Fibroblast of skin of left biceps (primary cell): ENCODE measurements at places on chromosomes 12 and 14.

DNA sequence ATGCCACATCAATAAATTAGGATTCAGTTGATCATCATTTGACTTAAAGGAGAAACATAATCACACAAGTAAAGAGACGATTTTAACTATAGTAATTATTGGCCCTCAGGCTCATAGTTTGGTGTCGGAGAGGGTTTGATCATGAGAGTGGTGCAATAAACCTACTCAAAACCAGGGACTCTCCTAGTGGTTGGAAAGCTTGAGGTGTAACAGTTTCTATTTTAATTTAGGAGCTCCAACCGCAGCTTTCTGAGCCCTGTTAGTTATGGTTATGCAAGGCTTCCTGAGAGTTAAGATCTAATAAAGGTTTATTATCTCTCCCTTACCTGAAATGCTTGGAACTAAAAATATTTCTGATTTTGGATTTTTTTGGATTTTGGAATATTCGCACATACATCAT is 36.4 kb downstream of the TMTC2 start:
- DNase-seq = no peak

DNA sequence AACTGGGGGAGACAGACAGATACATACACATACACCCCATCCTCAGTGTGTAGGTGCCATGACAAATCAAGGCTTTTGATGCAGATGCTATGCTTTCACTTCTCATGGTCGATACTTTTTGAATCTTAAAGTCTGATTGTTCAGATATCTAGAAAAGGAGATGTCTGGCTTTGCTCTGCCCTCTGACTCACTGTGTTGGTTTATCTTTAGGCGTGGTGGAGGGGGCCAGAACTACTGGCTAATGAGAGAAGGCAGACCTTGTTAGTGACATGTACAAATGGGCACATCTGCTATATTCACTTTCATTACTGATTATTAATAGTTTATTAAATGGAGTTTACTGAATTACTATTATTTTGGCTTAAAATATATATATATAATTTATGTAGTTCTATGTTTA is 444.3 kb upstream of the RGS6 start:
- DNase-seq = no peak

DNA sequence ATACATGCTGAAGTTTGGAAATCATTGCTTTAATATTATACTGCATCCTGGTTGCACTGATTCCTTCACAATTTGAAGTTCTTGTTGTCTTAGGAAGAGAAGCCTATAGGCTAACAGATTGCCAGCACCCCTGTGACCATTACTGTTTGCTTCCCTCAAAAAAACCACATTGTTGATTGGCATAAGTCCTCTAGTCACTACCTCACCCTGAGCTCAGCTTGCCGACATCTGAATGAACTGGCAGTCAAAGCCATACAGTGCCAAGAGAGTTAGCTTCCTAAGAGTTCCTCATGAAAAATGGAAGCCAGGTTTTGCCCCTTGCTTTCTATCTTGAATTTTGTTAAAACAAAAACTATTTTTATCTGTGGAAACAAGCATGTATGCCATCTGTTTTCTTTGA is 276.1 kb downstream of the SYT1 start:
- no peak for DNase-seq

DNA sequence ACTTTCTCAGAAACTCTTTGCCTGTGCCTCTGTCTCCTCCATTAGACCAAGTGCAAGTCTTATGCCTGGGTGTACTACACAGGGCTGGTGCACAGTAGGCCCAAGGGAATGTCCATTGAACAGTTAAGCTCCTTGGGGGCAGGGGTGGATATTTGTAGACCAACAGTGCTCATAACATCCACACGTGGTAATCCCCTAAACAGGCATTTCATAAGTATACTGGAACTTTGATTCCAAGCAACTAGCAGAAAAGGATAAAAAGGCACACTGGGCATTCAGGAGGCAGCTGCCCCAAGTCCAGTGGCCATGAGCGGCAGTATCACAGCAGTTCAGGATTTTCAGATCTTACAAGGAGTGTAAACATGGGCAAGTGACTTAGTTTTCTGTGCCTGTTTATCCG is 16.8 kb downstream of the NUAK1 start:
- no peak for DNase-seq

DNA sequence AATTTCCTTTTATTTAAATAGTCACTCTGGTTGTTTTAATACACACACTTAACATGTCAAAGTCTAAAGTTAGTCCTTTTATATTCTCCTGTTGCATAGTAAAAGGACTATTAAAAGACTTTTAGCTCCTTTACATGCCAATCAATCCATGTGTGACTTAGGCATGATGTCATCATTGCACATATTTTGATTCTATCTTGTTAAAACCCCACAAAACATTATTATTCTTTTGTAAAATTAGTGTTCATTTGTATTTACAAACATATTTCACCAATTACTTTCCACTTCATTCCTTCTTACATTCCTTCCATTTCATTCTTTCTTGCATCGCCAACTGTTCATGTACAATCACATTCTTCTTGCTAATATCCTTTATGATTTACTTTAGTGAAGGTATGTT is 39.6 kb downstream of the TC2N start:
- no peak for DNase-seq

GRCh38 chr14:55891692-55892091 is 226.5 kb upstream of the PELI2 start:
- no peak for DNase-seq

- DNase-seq = no peak
Observed at GRCh38 chr14:95611293-95611880, 74.8 kb upstream of the TCL1B start.

DNA sequence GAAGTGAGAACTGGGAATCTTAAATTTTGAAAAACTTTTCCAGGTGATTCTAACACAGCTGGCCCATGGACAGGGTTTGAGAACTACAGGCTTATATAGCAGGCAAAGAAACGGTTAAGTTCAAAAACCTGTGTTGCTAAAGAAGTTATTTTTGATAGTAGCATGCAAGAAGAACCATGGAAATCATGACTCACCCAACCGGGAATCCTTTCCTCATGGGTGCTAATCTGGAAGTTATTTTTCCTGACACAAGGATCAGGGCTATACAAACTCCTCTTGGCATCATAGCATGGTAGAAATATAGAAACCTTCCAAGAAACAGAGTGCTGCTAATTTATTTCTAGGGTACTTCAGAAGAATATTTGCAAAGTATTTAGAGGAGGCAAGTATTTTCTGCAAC is 588.7 kb downstream of the CCER1 start:
- peak; percentile 39 for DNase-seq

DNA sequence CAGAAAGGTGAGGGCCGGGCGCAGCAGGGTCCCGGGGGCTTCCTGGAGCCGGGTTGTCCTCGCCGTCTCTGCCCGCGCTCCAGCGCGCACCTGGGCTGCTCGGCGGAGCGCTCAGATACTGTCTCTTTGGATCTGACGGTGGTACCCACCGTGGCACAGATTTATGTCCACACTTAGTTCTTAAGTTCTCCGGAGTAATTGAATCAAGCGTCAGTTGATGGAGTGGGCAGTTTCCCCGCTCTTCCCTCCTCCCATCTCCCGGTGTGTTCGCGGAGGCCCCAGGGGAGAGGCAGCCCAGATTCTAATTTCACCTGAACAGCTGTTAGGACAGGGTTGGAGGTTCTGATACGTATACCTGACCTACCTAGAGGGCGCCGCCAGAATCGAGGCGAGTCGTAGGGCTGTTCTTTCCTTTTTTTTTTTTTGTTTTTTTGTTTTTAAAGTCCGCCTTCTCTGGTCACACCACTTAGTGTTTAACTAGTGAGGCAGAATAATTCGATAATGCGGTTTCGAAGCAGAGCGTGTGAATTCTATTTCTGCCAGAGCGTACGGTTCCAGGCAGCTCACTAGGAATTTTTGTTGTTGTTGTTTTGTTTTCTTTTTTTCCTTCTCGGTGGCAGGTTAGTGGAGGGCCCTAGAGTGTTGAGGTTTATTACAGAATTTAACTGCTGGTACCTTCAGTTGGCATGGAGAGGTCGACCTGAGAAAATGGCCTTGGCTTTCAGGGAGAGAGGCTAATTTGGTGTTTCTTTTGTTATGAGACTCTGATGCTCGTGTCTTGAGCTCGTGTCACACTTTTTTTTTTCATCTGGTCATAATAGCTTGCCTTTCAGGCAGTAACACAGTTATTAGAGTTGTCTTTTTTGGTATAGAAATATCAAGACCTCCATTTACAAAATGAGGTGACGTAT is 22.3 kb upstream of the GNS start:
- DNase-seq = no peak

DNA sequence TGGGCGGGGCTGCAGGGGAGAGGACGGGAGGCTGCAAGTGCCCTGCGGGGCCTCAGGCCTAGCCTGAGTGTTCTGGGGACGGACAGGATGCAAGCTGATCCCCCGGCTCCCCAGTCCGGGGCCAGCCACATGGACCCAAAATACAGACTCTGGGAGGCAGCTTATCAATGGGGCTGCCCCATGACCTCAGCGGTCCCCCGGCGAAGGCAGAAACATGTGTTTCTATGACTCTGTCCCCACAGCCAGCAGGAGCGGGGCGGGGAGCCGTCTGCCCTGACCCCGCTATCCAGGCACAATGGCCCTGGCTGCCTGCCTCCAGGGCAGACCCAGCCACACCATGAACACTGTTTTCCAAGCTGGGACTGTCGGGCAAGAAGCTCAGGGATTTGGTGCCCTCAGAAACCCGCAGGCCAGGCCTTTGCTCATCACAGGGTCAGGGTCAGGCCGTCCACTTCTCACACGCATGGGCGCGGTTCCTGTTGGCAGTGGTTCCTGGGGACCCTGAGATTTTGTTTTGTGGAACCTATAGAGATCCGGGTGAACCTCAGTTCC is 75.0 kb downstream of the RFLNA start:
- DNase-seq = no peak

- DNase-seq = no peak
Observed at GRCh38 chr14:101043891-101044290, 140.4 kb upstream of the RTL1 start.

DNA sequence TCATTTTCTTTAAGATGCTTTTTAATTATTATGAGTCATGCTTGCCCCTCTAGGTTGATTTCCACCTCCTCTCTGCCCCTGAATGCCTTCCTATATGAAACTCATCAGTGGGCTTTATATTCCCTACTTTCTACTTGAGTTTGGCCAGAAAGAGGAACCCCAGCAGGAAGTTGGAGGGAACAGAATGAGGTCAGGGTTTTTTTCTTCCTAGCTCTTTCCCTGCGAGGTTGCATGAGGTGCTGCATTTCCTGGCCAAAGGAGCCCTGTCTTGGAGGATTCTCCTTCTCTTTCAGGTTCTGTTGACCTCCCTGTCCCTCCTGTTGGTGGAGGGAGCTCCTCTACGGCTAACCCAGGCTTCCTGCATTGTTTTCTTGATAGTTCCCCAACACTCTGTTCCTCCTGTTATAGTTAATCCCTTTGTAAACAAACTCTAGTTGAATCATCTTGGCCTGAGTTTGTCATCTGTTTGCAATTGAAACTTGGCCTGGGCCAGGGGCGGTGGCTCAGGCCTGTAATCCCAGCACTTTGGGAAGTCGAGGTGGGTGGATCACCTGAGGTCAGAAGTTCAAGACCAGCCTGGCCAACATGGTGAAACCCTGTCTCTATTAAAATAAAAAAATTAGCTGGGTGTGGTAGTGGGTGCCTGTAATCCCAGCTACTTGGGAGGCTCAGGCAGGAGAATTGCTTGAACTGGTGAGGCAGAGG is 15.3 kb upstream of the SPIC start:
- DNase-seq = no peak

GRCh38 chr14:92105893-92106142 is 564 bp downstream of the ATXN3 start:
- DNase-seq = no peak

GRCh38 chr12:29781705-29782266 is 2.0 kb downstream of the TMTC1 start:
- no peak for DNase-seq

DNA sequence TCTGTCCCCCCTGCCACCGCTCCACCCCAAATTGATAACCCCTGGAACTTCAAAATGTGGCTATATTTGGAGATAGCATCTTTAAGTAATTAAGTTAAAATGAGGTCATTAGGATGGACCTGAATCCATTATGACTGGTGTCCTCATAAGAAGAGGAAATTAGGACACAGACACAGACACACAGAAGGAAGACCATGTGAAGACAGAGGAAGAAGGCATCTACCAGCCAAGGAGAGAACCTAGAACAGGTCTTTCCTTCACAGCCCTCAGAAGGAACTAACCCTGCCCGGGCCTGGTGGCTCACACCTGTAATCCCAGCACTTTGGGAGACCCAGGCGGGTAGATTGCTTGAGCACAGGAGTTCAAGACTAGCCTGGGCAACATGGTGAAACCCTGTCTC is 3.6 kb upstream of the HRK start:
- no peak for DNase-seq

- no peak for DNase-seq
Observed at GRCh38 chr14:76710056-76711010, 50.9 kb upstream of the VASH1 start.

- DNase-seq = no peak
Observed at GRCh38 chr12:106416273-106416672, 58.7 kb downstream of the POLR3B start.

GRCh38 chr14:77615361-77616132 is 890 bp downstream of the SPTLC2 start:
- DNase-seq = no peak

DNA sequence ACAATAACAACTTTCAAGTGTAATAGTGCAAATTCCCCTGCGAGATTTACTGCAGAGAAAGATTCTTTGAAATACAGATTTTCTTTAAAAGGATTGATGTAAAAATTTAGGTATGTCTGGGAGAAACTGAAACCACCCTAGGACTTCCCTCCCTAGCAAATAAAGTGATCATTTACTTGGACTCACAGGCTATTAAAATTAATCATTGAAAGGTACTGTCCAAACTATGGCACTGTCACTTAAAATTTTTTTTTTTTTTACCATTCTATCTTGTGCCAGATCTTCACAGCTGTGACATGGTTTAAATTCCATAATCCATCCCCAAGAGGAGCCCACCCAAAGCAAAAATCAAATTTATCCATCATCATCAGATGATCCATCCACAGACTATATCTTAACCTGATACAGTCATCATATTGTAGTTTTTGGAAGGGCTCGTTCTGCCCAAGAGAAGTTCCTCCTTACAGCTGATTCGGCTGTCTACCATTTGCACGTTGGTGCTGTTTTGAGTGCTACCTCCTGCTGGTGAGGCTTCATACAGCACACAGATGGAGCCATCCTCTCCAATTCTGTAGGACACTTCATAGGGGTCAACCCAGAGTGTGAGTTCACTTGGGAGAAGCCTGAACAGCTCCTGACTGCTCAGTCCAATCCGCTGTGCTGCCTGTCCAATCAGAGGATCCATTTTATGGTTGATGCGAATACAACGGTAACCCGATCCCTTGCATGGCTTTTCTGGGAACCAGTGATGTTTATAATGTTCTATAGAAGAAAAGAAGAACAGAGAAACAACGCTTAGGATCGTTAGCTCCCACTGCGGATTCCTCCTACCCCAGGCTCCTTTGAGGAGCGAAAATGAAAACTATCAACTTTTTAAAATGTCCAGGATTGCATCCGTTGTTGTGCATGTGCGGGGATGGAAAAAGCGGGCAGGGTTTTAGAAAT is 1.7 kb downstream of the BTG1 start:
- DNase-seq = peak; percentile 94

DNA sequence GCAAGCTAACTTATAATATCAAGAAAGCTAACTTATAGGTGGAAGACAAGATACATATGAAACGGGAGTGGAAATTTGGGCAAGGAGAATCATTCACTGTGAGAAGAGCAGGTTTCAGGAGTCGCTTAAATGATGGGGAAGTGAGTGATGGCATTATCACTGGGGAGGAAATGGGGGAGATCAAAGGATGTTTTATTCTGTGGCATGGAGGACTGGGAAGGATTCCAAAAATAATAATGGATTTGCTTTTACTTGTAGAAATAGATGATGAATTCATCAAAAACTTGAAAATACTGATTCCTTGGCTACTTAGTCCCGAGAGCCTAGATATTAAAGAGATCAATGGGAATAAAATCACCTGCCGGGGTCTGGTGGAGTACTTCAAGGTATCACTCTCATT is 47.8 kb downstream of the SAV1 start:
- no peak for DNase-seq
